ENCODE measurements at places on chromosomes 2 and 18.
A peak's percentile ranks its signal among the peaks of the same experiment; 100 is the strongest.

DNA sequence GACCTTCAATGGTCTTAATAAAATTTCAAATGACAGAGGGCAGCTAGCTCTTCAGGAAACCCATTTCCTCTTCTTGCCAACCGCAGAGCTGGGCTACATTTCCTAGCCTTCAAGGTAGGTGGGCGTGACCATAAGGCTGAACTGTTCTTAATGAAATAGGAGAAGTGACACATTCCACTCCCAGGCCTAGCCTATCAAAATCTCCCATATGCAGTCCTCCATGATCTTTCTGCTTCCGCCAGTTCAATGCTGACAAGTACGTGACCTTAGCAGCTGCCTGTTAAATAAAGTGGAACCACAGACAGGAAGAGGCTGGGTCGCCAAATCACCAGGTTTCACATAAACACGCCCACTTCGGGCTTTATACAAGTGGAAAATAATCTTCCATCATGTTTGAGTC is 13.2 kb downstream of the SERPINE2 start:
- DNase-seq: peak; percentile 22

DNA sequence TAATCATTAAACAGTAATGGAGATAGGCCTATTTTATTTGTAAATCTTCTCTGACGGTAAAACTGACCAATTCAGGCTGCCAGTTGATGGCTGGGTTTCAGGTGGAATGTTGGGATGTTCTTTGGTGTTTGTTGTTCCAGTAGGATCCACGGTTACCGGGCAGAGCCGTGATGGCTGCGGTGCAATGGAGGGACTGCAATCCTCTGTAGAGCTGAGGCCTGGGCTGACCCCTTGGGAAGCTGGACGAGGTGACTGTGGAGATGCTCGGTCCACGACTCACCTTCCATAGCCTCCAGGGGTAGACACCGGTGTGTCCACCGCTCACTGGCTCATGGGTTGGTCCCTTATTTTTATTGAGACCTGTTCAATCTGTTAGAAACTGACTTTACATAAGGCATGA is 42.5 kb downstream of the ZNF519 start:
- DNase-seq: no peak

- DNase-seq: no peak
These were observed 179.5 kb downstream of the PPP1R1C start for GRCh38 chr2:182165202-182165601.

DNA sequence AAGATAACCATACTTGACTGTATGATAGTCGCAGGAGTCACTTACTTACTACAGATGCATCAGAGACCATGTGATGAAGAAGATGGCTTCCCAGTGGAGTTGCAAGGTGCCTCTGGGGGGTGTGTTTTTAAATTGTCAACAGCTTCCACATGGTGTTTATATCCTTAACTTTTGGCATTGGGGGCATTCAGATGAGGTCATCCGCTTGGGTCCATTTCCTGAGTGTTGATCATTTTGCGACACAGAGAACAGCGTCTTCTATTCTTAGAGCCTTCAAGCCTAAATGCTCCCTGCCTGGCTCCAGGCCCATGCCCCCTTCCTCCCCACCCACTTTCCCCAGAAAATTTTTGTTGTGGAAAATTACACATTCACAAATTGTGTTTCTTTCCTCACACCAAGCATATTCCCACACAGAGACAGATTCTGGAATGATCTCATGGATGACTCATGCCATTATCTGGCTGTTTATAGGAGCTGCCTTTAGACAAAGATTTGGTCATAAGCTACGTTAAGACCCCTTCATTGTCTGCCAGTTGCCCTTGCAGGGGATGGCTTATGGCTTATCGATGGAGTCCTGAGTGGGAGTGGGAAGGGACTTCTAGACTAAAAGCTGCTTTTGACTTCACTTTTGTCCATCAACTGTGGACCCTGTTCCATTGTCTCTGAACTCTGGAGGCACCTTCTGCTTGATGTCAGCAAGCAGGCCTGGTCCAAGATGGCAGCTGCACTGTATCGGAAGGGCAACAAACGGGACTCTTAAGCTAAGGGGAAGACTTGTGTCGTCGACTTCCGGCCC is 91.8 kb downstream of the CABLES1 start:
- no peak for DNase-seq

DNA sequence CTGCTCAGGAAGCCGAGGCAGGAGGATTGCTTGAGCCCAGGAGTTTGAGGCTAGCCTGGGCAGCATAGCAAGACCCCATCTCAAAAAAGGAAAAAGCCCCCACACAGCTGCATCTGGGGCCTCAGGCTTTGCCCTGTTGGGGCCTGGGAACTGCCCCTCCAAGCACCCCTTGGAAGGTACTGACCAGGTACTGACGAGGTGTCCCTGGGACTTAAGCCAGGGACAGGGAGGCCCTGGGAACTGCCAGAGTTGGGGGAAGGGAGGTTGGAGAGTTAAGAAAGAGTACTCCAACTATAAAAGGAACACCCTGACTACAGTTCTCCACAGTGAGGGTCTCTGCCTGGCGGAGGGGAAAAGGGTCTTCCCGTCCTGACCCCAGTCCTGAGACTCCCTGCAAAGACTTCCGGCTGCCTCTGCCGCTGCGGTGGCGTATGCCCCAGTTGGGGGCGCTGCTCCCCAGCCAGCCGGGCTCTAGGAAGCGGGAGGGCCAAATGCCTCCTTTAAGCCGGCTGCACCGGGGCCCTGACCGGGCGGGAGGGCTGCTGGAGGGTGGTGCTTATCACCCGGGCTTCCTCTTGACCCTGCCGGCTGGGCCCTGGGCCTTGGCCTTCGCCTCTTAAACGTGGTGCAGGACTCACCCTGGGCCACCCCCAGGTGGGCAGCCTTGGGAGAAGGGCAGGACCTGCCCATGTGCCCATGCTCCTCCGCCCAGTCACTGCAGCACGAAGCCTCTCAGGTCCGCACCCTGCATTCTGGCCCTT is 12.8 kb downstream of the SLC30A3 start:
- DNase-seq: no peak

DNA sequence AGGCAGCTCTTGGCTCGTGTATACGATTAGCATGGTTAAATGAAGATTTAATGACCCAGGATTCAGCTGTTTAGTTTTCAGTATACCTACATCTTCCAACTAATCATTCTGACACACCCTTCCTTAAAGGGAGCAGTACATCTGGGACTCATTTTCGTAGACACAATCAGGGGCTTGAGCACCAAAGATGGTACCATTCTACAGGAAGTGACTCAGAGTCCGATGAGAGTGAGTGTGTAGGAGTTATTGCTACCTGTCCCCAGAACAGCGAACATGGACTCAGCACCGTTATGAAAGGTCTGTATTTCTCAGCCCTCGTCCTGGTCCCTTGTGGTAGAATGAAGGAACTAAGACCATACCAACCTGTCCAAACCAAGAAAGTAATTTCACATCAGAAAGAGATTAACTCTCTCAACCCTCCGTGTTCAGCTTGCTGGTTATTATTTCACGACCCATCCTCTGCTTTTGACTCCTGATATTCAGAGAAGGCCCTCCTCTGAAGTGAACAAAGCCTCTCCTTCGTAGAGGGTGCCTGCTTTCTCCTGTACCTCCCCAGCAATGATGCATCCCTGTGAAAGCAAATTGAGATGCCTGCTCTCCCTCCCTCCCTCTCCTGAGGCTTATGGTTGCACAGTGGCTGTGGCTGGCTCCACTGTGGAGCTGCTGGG is 214.8 kb downstream of the MTX2 start:
- no peak for DNase-seq

DNA sequence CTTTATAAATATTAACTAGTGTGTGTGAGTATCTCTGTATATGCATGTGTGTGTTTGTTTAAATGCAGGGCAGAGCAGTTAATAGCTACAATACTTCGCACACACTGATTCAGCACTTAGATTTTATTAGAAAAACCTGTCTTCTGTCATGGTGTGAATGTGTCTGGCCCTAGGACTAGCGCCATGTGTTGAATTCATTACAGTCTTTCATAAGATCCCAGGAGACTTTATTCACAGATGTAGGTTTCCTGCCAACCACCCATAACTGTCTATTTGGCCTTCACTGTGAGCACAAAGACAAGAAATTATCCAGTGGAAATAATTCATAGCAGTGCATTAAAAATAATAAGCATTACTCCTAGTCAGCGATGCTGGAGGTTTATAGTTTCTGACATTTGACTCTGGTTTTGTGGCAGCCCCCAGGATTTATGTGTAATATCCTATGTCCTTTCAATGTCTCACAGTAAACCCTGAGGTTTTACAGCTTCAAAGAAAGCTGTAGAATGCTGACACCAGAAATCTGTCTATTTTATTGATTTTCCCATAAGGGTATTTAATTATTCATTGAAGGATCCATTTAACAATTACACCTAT is 93.9 kb downstream of the ZNF804A start:
- no peak for DNase-seq

GRCh38 chr2:47896450-47896968 is 9.8 kb downstream of the FBXO11 start:
- no peak for DNase-seq

DNA sequence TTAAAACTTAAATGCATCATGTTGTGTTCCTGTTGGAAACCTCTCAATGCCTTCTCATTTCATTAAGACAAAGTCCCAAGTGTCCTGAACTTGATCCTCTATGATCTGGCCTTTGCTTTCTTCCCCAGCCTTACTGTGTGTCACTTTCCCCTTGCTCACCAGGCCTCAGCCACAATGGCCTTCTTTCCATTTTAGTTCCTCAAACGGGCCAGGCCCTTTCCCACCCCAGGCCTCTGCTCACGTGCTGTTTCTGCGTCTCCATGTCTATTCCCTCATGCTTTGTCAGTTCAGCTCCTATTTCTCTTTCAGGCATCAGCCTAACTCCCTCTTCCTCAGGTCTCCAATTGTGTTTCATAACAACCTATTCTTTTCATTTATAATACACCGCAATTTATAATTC is 19.5 kb downstream of the CXCR4 start:
- DNase-seq: no peak

DNA sequence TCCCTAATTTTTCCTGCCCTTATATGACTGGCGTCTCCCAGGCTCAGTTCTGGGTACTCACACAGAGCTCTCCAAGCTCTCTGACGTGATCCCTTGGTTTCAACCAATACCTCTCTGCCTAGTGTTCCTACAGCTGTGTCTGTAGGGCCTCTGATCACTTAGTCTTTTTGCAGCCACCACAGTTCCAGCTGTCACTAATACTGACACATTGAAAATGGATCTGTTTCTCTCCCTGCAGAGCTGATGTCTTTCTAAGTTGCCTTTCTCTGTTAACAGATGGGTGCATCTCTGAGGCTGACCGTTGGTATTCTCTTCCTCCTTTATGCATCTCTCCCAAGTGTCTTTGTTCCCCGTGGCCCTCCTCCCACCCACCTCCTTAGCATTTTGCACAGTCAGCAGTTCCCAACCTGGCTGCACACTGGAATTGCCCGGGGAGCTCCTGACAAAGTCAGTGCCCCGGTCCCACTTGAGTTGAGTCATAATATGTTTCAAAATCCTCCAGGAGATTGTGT is 62.5 kb downstream of the CERS6 start:
- no peak for DNase-seq

DNA sequence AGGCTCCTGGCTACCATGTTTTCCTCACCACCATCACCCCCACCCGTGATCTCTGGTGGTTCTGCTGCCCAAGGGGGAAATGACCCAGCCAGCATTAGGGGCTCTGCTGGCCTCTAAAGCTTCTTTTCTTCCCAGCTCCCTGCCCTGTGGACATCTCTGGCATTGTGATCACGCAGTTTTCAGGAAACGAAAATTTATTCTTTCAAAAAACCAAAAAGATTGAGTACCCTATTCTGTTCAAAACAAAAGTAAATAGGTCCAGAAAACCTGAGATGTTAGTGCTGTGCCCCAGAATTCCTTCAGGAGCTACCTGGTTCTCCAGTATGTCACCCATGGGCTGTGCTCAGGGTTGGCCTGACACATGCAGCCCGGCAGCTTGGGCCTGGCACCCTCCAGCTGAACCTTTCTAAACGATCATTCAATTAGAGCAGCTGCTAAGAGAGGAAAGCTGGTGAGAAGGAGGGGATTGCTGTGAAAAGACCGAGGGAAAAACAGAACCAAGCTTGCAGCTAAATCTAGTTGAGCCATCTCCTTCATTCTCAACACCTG is 157.5 kb downstream of the MGAT5 start:
- DNase-seq: no peak

GRCh38 chr2:86616502-86616901 is 7.2 kb downstream of the RNF103 start:
- no peak for DNase-seq

DNA sequence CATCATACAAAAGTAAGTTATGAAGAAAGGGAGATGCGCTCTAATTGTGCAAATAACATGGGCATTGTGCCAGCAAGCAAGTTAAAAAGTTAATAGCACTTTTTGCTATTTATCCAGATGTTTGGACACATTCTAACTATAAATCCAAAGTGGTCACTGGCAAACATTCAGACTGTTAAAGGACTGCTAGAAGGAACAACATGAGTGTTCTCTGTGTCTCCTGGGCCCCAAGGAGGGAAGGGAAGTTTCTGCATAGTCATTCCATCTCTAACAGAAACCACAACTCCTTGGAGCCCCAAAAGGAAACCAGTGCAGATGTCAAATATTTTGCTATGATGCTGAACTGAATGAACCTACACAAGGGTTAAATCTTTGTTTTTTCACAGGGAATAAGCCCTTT is 213.3 kb upstream of the HNRNPA3 start:
- no peak for DNase-seq

DNA sequence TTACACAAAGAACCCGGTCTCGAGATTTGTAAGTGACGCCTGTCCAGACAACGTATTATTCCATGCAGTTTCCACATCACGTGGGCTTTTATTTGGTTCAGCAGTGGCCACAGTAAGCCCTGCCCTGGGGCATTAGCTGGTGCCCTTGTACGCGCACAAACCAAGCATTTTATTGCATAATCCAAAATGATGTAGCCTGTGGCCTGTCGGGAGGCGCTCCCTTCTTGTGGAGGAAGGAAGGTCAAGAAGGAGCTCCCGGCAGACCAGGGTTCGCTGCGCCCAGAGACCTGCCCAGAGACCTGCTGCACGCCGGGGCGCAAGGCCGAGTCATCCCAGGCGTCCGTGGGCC is 179.6 kb upstream of the ALKAL2 start:
- no peak for DNase-seq

GRCh38 chr2:58215429-58215828 is 25.7 kb downstream of the FANCL start:
- DNase-seq: no peak

GRCh38 chr2:86704459-86704971 is 15.6 kb upstream of the RMND5A start:
- DNase-seq: no peak

GRCh38 chr18:72612894-72613533 is 68.9 kb upstream of the CBLN2 start:
- DNase-seq: no peak

DNA sequence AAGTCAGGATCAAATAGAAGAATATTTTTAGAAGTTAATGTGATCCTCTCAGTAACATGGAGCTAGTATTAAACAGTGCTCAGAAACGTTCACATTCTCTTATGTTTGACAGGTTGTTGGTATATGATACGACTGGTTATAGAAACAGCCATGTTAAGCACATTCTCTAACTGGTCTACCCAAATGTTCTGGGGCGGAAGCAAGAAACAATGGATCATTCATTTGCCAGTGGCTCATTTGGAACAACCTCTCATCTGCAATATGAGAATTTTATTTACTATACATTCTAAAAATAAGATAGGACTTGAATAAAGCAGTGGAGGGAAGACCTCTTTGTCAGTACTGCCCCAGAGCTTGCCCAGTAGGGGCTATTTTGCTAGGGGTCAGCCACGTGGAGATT is 167.1 kb upstream of the FAM98A start:
- DNase-seq: no peak

All from stimulated activated CD8-positive, alpha-beta memory T cell treated with anti-CD3 and anti-CD28 coated beads, Interleukin-7, amount 100 ng/mL, for 1 hour (primary cell).